Body of pancreas (tissue), 4 donors: ENCODE measurements at places on chromosomes 12 and 14. TPM values are rescaled to one million over a fixed set of nuclear protein-coding genes. Genes with fewer than 3 reads are reported as not detected.

DNA sequence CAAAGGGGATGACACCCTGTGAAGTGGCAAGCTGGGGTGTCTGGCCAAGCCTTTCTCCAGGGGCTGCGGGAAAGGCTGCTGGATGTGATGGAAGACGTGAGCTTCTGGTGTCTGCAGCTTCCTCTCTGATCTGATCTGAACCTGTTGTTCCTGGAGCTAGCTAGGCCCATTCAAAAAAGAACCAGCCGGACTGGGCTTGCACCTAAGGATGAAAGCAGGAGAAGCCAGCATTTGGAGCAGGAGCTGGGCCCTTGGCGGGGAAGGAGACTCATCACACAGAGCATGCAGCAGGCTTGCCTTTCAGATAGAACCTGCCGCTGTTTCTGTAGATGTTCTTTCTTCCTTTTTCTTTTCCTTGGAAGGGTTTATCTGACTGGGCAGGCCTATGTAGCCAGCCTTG lies 9.5 kb downstream of the RPH3A start:
- no peaks in the 10 kb centered on the region for H3K36me3 ChIP-seq
- H3K4me3 ChIP-seq = no peak overlapping the region
- H3K27ac ChIP-seq = no peak overlapping the region
- H3K4me1 ChIP-seq = no peaks in the 10 kb centered on the region
- no peaks in the 10 kb centered on the region for H3K27me3 ChIP-seq

CRIP2 gene
- total RNA-seq = 65.9 TPM

GRCh38 chr12:112183141-112184021 lies 58.0 kb downstream of the TRAFD1 start:
- H3K4me3 ChIP-seq = no peak overlapping the region
- DNase-seq = no peak
- no peak overlapping the region for H3K27ac ChIP-seq
- peaks cover 15% of the 10 kb centered on the region for H3K36me3 ChIP-seq
- no peaks in the 10 kb centered on the region for H3K27me3 ChIP-seq
- no peaks in the 10 kb centered on the region for H3K4me1 ChIP-seq

DNA sequence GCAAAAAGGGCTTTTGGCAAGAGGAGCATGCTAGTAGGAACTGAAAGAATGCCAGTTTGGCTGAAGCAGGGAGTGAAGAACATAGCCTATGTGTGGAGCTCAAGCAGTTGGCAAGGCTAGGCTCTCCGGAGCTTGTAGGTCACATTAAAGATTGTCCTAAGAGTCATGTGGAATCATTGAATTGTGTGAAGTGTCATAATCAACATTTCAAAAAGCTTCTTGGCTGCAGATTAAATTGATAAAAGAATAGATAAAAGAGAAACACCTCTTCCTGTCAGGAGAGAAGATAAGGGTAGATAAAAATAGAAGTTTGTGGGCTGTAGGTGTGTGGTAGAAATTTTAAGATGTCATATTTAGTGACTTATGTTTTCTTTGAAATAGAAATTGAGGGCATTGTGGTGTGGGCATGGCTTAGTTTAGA lies 36.1 kb downstream of the CPSF6 start:
- H3K4me3 ChIP-seq = no peak overlapping the region
- H3K36me3 ChIP-seq = no peaks in the 10 kb centered on the region
- no peak overlapping the region for H3K27ac ChIP-seq
- H3K4me1 ChIP-seq = peaks cover 7% of the 10 kb centered on the region
- no peak for DNase-seq

DNA sequence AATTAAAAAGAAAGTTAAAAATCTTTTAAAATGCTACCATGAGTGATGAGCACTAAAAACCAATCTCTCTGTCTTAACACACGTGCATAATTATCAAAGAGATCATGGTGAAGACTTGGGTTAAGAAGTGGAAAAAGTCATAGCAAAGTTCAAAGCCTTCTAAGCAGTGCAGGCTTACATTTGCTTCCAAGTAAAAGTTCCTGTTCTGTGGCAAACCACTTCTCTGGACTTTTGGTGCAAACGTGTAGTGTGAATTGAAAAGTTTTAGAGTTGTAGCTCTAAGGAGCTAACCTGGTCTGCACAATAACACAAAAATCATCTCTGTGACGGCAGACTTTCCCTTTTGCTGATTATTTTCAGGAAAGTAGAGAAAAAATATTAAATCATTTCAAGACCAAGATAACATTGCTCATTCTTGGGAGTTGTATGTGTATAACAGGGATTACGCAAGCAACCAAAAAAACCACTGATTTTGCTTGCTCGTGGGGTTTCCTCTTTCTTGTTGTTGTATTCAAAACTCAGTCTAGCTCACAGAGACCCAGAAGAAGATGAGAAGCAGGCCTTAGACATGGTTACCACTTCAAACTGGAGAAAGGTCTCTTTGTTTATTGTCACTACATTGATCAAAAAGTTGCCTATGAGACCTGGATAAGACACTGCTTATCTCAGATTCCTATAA lies 2.3 kb upstream of the GLIPR1 start:
- H3K4me3 ChIP-seq = no peak overlapping the region
- H3K27me3 ChIP-seq = no peaks in the 10 kb centered on the region
- H3K4me1 ChIP-seq = no peaks in the 10 kb centered on the region
- H3K36me3 ChIP-seq = no peaks in the 10 kb centered on the region
- H3K27ac ChIP-seq = no peak overlapping the region

AKT1 gene
- total RNA-seq = 151 TPM

GPR137C gene
- not detected for total RNA-seq
